Activated CD4-positive, alpha-beta T cell treated with anti-CD3 and anti-CD28 coated beads, Interleukin-10, Interleukin-2, amounts not matched to agents 100 ng/mL and 50 ng/mL, durations not matched to agents 16 hours and 8 hours (primary cell): ENCODE measurements at places on chromosomes 2 and 18.

GRCh38 chr2:144603334-144603733 is 83.4 kb upstream of the ZEB2 start:
- no peak for DNase-seq

DNA sequence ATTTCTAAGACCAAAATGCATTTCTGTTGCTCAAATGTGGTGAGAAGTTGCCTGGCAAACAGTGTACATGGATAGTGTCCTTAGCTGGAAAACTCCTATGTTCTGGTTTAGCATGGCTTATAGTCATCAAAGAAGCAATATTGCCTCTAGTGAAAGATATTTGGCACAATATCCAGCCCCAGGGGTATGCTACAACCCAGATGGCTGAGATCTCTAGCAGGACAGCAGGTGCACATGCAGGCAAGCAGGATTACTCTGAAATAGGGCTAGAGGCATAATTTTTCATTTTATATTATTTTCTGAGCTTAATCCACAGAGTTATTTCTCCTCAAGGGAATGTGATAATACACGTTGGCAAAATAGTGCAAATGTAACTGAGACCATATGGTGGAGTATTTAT is 34.0 kb downstream of the CCDC195 start:
- DNase-seq, result no peak

DNA sequence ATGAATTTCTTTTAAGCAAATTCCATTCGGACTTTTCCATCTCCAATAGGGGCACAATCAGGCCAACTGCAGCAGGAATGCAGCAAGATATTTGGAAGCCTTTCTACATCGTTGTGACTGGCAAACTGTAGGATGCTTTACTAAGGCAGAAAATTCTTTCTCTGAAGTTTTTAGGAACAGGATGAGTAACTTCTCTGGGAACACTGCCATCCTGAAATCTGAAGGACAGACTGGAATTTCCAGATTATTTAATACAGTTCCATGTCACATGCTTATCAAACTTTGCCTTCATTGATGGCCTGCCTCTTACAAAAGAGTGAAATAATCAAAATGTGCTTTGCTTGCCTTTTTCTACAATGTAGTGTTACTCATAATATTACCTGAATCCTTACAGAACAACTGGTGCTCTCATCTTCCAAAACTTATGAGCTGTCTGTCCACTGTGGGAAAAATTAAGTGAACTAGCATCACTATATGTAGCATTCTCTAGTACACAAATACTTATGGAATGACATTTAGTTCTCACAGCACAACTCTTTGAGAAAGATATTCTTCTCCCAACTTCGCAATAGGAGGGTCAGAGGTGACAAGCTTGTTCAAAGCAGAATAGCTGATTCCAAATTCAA is 32.0 kb upstream of the MAP2 start:
- no peak for DNase-seq

DNA sequence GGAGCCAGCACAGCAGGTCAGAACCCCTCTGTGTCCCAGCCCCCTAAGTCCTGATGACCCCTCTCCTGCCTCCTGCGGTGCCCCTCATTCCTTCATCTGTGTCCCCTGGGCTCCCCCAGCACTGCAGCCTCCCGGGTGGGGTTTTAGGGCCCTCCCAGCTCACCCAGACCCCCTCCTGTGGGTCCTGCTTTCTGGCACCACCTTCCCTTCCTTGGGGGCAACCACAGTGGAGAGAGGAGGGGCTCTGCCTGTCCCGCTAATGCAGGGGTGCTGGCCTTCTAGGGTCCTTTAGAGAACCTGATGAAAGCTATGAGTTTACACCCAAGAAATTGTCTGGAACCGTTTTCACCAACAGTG is 42.7 kb upstream of the ALPP start:
- DNase-seq, result no peak

DNA sequence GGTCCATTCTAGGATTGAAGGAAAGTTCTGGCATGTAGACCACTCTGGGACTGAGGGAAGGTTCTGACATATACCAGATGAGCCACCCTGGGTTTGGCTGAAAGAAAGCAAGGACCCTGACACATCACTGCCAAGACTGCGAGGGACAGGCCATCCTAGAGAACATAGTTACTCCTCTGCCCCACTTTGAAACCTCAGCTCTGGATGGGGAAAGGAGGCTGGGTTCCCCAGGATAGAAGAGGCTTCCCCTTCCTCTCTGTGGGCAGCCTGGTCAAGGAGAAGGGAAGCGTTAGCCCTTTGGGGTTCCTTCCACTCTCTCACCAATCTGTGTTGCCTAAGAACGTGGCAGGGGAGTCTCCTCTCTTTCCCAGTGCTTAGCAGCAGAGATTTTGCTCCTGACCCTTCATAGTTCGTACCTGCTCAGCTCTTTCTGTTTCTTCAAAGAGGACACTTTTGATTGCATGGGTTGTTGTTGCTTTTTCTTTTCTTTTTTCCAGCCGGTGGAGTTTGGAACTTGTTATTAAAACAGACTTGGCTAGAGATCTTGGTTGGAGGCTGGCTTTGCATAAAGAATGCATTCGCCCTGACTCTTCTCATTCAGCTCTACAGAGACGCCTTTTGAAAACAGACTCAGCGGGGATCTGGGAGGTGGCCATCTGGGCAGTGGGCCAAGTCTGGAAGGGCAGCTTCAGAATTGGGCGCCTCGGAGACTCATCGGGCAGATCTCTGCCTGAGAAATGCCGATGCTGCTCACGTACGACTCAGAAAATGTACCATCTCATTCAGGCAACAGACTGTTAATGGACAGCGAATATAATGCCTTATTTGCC is 166.1 kb downstream of the CLIP4 start:
- no peak for DNase-seq

DNA sequence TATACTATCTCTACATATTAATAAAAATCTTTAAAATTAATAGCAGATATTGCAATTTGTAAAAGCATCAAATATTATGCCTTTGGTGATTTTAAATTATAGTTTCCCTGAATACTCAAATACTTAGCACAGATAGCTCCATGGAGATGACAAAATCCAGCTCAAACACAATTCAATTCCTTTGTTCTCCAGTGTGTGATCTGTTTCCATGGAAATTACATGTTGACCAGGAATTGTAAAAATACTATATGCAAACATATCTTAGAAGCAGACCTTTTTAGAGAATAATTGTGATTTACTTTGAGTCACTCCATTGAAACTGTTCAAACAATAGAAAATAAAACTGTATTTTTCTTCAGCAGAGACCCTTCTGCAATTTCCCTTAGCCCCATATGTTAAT is 68.3 kb downstream of the FAM161A start:
- DNase-seq, result no peak

- DNase-seq, result no peak
These were observed 178.4 kb downstream of the LNPK start for GRCh38 chr2:175823707-175824073.

- no peak for DNase-seq
These were observed 141.1 kb downstream of the DCC start for GRCh38 chr18:52481116-52481515.
